Body of pancreas (tissue), 4 donors: ENCODE measurements at places on chromosomes 4 and X. TPM values are rescaled to one million over a fixed set of nuclear protein-coding genes. Genes with fewer than 3 reads are reported as not detected.

DNA sequence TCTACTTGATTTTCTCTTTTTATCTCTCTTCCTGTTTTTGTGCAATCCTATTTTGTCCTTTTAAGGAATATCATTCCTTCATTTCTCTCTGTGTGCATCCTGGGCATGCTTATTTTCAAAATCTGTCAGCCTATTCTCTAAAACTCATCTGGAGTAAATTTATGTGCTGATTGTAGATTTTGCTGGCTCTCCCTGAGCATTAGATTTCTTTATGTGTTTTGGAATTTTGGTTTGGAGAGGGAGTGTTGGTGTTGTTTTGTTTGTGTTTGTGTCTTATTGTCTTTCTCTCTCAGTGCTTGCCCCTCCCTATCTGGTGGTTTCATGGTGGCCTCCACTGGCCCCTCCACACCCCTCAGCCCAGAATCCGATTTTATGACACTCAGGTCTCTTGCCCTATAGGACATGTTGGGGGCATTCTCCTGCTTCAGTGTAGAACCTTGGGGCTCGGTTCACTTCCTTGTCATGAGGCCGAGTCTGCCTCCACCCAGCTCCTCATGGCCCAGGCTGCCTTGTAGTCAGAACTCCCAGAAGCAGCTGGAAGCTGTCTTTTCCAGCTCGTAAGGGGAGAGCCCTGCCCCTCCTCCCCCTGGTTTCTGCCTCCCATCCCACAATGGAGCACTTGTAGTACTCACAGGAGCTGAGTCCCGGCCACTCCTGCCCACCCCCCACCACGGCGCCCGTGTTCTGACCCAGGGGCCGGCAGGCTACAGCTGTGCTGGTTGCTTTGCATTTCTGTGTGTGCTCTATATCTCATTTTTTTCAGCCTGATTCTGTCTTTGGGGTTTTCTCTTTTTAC lies 24.5 kb upstream of the PJA1 start:
- H3K4me1 ChIP-seq = no peaks in the 10 kb centered on the region
- H3K27ac ChIP-seq = no peak overlapping the region

Gene PAGE2B
- total RNA-seq = not detected

DNA sequence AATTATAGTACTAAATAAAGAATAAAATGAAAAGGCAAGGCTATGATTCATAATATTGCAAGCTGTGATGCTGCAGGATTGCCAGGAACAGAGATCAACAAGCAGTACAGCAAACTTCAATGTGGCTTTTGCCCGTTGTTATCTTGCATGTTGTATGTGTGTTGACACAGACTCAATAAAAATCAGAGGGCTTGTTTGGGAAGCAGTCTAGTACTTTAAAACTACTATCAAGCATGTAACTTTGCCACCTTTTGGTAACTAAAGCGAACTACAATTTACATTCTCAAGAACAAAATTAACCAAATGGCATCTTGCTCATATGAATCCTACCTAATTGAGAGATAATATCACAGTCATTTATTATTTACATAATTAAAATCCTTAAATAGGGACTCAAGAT lies 79.8 kb upstream of the GPM6A start:
- no peaks in the 10 kb centered on the region for H3K27me3 ChIP-seq
- no peak overlapping the region for H3K27ac ChIP-seq
- peaks cover 3% of the 10 kb centered on the region for H3K4me1 ChIP-seq
- no peaks in the 10 kb centered on the region for H3K36me3 ChIP-seq
- H3K4me3 ChIP-seq = no peak overlapping the region

GRCh38 chrX:32533848-32534247 lies 677.5 kb downstream of the DMD start:
- no peaks in the 10 kb centered on the region for H3K4me1 ChIP-seq
- no peaks in the 10 kb centered on the region for H3K27me3 ChIP-seq
- H3K36me3 ChIP-seq = no peaks in the 10 kb centered on the region
- no peak for DNase-seq

DNA sequence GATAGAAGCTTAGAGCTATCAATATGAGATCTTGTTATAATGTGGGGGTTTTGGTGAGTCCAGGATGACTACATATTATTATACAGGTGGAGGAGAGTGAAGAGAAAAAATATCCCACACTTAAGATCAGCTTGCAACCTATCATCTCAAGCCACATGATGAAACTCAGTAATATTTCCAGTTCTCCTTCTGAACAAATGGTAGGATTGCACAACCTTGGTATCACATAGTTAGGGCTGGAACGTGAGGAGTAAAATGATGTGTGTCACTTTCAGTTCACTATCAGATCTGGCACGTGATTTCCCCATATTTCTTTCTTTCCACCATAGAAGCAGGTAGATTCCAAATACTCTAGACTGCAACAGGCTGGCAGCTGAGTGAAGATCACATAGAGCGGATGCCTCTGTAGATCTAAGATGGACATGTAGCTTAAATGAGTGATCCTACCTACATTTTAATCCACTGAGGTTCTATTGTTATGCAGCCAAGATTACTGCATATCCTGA lies 150.6 kb upstream of the ANKRD50 start:
- no peaks in the 10 kb centered on the region for H3K36me3 ChIP-seq
- no peak overlapping the region for H3K27ac ChIP-seq
- peaks cover 10% of the 10 kb centered on the region for H3K4me1 ChIP-seq
